ENCODE measurements at places on chromosomes 7 and 10.

GRCh38 chr7:113338071-113338696 is 219.8 kb upstream of the SMIM30 start:
- no peak for DNase-seq

- DNase-seq, result no peak
Measured at GRCh38 chr10:77542710-77543259, 94.8 kb downstream of the KCNMA1 start.

DNA sequence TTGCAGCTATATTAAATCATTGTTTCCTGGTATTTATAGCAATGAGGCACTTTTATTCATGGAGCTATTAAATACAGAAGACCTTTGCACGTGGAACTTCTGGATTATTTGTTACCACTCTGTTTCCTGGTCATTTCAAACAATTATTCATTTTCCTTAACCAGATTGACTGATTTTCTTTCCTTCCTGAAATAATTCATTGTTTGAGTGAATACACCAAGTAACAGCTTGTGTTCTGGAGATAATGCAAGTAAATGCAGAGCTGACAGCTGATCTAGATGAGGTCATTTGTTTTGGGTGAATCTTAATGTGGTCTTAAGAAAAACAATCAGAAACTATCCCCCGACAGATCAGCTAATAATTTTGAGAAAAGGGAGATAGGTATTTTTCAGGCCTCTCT is 497.7 kb downstream of the KIF20B start:
- DNase-seq, result no peak

GRCh38 chr10:15202639-15203038 is 34.1 kb upstream of the NMT2 start:
- no peak for DNase-seq

DNA sequence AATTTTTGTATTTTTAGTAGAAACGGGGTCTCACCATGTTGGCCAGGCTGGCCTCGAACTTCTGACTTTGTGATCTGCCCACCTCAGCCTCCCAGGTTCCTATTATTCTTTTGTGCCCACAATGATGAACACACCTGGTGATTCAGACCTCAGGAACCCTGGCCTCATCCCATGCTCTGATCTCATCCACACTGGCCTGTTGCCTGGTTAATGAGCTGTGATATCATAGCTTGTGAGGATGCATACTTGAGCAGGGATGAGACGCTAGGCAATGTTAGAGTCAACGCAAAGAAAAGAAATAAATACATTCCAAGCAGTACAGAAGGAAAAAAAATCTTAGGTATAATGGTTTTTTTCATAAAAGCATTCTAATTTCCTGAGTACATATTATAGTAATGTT is 82.4 kb upstream of the RNF32 start:
- no peak for DNase-seq

GRCh38 chr7:28419716-28420115 is 7.4 kb downstream of the CREB5 start:
- DNase-seq, result no peak

DNA sequence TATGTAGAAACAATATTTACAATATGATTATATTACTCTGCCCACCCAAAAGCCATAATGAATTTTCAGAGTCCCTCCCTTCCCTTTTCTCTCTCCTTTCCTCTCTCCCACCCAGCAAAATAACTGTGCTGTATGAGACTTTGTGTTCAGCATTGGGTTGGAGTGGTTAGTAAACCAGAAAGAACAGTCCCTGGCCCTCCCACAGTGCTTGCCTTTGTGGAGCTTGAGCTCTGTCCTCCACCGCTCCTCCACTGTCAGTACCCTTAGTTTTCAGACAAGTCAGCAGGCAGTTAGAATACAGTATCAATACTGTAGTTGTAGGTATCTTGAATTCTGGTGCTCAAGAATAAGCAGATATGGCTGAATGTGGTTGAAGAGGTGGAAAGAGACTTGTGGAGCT is 92.7 kb downstream of the CDK14 start:
- DNase-seq, result no peak

- DNase-seq, result no peak
Measured at GRCh38 chr7:157526005-157526912, 189.5 kb downstream of the DNAJB6 start.

DNA sequence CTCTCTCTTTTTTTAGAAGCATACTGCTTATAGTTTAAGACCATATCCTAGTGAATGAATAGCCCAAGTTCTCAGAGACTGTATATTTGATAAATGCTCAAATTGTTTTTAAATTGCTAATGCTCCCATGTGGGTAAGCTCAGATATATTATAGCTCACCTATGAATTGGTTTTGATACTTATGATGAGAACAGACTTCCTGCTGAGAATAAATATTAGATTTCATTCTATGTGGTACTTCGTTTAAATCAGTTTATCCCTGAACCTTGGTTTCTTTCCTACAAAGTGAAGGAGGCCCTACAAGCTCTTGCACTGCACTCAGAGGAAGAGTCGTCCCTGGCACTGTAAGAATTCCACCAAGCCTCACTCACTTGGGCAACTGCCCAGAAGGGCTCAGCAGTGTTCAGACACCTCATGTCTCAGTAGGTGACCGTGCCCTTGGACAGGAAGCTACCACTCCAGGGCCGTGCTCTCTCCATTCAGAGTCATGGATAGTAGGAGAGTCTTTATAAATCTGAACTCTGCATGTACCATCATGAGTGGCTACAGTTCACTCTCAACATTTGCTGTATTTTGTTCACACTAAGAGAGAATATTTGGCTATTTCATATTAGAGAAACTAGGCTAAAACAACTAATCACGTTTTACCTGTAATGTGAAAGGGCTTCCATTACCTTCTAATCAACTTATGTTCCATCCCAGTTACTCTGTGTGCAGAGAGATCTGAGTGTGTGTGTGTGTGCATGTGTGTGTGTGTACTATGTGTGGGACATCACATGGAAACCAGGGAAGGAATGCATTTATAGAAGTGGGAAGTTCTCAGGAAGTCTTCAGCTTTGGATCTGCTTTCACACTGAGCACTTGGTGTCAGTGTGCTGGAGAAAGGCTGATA is 93.8 kb downstream of the PTPRE start:
- DNase-seq, result no peak

- DNase-seq, result no peak
Measured at GRCh38 chr7:158783595-158783994, 45.7 kb downstream of the ESYT2 start.

- DNase-seq, result no peak
Measured at GRCh38 chr7:111232249-111233084, 141.5 kb downstream of the LRRN3 start.

- no peak for DNase-seq
Measured at GRCh38 chr10:107071301-107071700, 93.2 kb downstream of the SORCS1 start.

- no peak for DNase-seq
Measured at GRCh38 chr7:2387897-2388636, 15.3 kb upstream of the CHST12 start.

- no peak for DNase-seq
Measured at GRCh38 chr10:127874671-127875448, 17.9 kb downstream of the CLRN3 start.

DNA sequence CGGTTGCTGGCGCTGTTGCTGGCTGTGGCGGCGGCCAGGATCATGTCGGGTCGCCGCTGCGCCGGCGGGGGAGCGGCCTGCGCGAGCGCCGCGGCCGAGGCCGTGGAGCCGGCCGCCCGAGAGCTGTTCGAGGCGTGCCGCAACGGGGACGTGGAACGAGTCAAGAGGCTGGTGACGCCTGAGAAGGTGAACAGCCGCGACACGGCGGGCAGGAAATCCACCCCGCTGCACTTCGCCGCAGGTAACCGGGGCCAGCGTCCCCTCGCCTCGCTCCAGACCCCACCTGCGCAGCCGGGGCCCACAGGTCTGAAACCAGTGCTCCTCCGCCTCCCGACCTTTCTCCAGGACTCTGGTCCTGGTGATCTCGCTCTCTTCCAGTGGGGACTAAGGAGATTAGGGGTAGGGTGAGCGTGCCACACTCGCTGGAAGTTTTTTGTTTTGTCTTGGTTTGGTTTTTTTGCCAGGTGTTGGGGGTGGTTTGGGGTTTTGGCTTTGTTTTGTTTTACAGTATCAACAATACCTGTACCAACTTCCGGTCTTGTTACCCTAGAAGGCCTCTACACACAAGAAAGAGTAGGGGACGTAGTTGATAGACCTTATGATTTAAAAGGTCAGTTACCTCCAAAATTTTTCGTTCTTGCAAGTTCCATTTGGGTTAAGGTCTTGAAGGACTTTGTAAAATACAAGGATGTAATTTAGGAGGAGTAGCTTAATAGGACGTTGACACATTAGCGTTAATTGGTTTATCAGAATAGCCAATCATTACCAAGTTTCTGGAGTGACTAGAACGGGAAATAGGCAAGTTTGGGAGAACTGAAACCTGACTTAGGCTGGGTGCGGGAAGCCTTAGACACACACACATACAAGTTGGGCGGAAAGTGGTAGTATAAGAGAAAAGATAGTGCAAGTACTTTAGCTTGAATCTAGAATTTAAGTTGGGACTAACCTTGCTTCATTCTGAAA is 704 bp downstream of the TNKS2 start:
- DNase-seq, result no peak

DNA sequence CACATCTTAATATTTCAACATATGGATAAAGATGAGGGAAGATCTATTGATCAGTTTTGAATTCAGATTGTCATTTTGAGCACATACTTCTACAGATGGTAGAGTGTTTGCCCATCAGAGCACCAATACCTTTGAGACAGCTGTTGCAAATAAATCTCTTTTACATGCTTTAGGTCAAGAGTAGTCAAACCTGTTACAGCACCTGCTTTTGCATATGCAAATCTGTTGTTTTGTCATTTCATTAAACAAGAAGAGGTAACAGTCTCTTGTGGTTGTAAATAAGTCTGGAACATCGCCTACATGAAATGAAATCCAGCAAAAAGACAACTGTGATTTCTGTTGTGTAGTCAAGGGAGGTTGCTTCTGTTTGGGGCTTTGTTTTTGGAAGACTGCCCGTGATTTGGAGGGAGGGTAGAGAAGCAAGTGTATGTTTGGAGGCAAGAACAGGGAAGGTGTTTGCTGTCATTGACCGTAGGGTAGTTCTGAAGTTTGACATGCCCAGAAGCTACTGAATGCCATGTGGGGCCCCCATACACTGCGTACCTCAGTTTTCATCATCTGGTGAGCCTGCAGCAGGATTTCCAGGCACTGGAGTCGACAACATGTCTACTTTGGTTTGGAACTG is 233.6 kb upstream of the PPP1R3A start:
- no peak for DNase-seq

GRCh38 chr7:79781716-79782115 is 328.2 kb upstream of the MAGI2 start:
- no peak for DNase-seq

GRCh38 chr7:139706837-139707236 is 71.0 kb downstream of the HIPK2 start:
- DNase-seq, result no peak

- DNase-seq, result peak; percentile 75
Measured at GRCh38 chr7:121385800-121386179, 10.3 kb downstream of the FAM3C start.

- DNase-seq, result no peak
Measured at GRCh38 chr10:11364241-11364640, 247.2 kb downstream of the USP6NL start.

DNA sequence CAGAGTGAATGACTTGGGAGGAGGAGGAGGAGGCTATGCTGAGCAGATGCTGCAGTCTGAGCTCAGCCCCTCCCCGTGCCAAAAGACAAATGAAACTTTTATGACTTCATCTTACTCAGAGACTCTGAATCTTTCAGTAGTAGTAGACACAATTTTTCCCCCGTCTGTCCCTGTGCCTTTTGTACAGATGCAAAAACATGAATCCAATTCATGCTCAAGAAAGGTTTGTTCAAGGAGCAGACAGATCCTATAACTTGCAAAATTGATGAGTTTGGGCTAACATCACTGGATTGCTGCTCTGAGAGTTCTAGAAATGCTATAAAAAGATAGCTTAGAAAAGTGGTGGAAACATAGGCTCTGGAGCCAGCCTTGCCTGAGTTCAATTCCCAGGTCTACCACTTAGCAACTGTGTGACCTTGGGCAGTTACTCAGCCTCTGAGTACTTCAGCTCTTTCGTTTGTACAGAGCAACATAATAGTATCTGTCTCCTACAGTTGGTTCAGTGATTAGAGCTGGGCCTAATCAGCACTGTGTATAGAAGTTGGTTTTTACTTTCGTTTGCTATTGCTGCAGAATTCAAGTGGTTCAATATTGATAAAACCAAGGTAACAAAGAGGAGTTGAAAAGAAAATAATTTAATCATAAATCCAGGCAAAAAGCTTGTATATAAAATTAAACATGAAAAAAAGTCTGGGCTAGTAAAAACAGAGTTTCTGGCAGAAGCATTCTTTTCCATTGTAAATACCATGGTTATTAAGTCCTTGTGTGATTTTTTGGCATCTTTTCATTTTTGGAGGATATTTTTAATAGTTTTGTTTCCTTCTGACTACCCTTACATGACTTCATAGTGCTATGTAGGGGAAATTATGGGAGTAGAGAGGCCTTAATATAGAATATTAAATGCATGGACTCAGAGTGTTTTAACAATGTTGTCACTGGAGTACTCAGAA is 174.2 kb upstream of the ZNF32 start:
- no peak for DNase-seq

DNA sequence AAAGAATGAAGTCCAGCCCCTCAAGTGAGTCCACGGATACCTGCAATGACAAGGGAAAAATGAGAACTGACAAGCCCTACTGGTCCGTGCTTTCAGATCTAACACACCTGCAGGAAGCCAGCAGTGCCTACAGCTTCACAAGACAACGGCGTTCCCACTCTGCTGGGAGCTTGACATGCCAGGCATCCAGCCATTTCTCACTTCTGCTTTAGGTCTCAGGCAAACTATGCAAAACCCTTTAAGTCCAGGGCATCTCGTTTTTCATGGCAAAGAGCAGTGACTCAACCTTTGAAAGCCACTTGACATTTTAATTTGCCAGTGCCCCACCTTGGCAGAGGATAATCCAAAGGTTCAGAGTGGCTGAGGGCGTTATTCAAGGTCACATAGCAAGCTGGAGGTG is 49.1 kb upstream of the GPAM start:
- DNase-seq, result no peak

- DNase-seq, result no peak
Measured at GRCh38 chr7:104921596-104921995, 92.4 kb upstream of the KMT2E start.

GRCh38 chr7:31782411-31782991 is 95.5 kb downstream of the PPP1R17 start:
- peak; percentile 15 for DNase-seq

- DNase-seq, result no peak
Measured at GRCh38 chr10:132247943-132248342, 59.8 kb downstream of the STK32C start.

GRCh38 chr10:31756729-31757110 is 171.9 kb downstream of the ARHGAP12 start:
- no peak for DNase-seq

DNA sequence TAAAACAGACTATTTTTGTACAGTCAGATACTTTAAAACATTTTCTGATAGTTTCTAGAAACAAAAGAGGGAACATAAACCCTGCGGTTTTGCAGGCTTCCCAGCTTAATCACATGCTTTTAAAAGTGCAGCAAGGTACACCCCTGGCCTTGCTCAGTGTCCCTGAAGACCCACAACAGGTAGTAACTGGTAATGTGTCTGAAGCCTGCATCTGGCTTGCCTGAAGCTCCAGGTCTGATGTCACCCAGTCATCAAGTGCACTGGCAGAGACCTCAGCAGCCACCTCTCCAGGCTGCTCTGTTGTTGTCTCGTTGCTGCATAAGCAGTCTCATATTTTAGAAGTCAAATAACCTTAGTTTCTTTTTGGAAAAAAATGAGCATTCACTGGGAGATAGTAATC is 376.1 kb upstream of the MTPN start:
- peak; percentile 7 for DNase-seq

Measured in GM12864 (cell line).